ENCODE measurements at places on chromosomes 6 and 20.

DNA sequence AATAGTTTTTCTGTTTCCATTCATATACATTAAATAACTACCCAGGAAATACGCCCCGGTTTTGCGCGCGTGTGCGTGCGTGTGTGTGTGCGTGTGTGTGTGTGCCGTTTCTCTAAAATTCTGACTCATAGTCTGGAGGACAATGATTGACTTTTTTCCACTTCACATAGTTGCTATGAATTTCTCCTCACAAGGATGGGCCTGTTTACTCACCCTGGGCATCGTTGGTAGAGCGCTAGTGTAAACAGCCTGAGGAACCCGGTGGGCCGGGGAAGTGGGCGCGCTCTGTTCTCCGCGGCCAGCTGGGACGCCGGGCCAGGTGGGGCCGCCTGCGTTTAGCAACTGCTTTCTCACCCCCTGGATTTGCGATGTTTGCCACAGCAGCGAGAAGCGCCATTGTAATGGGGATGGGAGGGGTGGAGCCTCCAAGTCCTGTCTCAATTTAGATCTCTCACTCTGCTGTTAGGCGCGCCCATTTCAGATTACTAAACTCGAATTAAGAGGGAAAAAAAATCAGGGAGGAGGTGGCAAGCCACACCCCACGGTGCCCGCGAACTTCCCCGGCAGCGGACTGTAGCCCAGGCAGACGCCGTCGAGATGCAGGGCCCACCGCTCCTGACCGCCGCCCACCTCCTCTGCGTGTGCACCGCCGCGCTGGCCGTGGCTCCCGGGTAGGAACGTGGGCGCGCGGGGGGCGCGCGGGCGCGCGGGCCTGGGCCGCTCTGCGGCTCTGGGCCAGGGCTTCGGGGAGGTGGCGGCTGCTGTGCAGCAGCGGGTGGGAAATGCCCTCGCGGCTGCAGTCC lies at the start of gene CD109:
Gene CD109 (plus strand): TSS at position 585 of the 803 bp plus-strand sequence. CDS start 13 bp downstream, at position 598.
- peak; percentile 59 for DNase-seq

GRCh38 chr6:153623496-153623895 lies 415.5 kb upstream of the OPRM1 start:
- no peak for DNase-seq

DNA sequence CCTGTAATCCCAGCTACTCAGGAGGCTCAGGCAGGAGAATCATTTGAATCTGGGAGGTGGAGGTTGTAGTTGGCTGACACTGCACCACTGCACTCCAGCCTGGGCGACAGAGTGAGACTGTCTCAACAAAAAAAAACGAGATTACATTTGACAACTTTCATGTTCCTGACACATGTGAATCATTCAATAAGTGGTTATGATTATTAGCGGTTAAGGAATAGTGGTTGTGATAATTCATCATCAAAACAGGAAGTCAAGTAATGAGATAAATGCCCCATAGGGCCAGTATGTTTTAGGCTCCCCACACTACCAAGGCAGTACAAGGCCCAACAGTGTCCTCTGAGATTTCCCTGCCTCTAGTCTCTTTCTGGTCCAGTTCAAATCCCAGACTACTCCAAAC lies 2.5 kb downstream of the HDDC2 start:
- no peak for DNase-seq

GRCh38 chr6:158251565-158251964 lies 60.7 kb upstream of the TULP4 start:
- no peak for DNase-seq

- no peak for DNase-seq
Measured at GRCh38 chr20:48649104-48649626, 178.6 kb downstream of the PREX1 start.

DNA sequence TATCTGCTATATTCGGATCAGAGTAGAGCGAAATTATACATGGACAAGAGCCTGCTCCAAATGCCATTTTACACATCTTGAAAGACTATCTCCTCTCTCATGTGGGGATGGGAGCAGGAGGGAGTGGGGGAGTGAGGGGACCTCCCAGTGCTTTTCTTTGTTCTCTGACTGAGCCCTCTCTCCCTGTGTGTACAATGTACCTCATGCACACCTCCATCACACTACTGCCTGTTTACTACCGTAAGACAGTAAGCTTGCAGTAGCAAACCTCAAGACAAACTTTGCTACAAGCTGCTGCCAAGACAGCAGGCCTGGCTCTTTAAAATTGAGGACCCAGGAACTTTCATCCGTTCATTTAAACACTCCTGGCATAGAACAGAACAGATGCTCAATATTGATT lies 7.2 kb downstream of the NHSL1 start:
- no peak for DNase-seq

DNA sequence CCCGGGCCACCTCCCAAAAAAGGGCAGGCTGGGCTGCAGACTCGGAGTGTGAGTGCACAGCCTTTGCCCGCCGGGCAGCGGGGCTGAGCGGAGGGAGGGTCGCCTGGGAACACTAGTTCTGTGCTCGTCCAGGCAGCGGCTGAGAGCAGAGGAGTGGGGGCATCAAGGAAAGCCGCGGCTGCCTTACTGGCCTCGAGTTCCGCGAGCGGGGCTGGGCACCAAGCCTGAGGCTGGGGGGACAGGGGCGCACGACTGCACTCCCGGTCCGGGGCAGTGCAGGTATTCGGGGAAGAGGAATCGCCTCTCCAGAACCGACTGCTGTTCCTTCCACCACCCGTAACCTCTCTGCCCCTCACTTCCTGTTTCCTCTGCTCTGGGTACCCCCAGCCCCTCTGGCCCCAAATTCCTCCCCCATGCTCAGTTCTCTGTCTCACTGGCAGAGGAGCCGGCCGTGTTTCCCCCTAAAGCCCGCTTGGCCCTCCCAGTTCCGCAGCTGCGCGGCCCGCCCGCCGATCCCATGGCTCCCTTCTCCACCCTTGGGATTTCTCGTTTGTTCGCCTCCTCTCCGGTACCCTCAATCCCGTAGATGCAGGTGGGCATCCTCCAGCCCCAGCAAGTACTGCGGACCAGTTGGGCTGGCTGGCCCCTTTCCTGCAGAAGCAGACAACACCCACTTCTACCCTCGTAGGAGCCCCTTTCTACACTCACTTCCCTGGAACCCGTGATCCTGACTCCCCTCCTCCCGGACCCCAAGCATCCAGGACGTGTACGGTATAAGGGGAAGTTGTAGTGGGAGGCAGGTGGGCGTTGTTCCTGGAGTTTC lies 5.1 kb downstream of the RING1 start:
- no peak for DNase-seq

DNA sequence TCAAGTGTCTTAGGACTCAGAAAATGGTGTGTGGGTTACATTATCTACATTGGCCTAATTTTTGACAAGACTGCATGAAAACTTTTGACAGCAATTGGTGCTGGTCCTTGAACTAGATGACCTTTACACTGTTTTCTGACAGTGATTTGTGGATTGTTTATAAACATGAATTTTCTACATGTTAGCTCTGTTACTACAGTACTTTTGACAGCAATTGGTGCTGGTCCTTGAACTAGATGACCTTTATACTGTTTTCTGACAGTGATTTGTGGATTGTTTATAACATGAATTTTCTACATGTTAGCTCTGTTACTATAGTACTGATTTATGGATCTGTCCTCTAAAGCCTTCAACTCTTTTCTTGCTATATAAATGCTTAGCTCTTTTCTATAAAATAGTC lies 16.7 kb downstream of the KCTD20 start:
- no peak for DNase-seq

- DNase-seq: no peak
Measured at GRCh38 chr20:62068997-62069396, 3.3 kb upstream of the TAF4 start.

DNA sequence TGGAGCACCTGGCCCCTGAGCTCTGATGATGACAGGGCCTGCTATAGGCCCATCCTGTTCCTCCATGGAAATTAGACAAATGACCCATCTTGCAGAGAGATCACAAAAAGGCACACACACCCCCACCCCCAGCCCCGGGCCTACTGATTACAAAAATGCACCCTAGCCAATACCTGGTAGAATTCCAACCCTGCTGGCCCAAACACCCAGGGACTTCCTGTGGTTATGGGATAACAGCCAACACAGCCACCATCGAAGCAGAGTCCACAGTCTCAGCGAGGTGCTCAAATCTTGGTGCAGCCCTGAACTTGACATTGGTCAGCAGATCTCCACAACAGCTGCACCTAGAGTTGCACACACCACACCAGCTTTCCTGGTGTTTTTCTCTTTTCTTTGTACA lies 17.0 kb downstream of the NCR2 start:
- no peak for DNase-seq

GRCh38 chr6:13334953-13335352 lies 6.6 kb upstream of the TBC1D7 start:
- no peak for DNase-seq
